ENCODE measurements at places on chromosomes 16 and 17.

DNA sequence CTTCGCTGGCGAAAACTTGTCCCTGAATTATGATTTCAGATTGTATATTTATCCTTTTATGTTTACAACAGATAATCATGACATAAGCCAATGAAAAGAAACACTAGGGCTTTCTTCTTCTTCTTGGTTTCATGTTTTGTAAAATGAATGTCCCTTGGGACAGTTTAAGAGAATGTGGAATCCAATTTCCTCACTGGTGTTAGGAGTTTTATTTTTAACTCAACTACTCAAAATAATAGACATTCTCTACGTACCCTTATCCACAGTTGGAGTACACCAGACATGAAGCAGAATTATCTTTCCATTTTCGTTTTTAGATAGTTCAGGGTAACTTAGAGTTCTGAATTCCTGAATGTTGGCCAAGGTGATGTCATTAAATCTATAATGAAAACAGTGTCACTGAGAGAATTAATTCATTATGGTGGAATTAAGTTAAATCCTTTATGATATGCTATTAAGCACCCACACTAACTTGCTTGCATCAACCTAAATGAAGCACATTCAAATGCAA is 43.4 kb downstream of the IRX6 start:
- DNase-seq, result no peak

GRCh38 chr17:2304931-2305330 is 1.2 kb downstream of the SRR start:
- DNase-seq, result no peak

GRCh38 chr17:55238931-55239297 is 25.8 kb upstream of the HLF start:
- no peak for DNase-seq

DNA sequence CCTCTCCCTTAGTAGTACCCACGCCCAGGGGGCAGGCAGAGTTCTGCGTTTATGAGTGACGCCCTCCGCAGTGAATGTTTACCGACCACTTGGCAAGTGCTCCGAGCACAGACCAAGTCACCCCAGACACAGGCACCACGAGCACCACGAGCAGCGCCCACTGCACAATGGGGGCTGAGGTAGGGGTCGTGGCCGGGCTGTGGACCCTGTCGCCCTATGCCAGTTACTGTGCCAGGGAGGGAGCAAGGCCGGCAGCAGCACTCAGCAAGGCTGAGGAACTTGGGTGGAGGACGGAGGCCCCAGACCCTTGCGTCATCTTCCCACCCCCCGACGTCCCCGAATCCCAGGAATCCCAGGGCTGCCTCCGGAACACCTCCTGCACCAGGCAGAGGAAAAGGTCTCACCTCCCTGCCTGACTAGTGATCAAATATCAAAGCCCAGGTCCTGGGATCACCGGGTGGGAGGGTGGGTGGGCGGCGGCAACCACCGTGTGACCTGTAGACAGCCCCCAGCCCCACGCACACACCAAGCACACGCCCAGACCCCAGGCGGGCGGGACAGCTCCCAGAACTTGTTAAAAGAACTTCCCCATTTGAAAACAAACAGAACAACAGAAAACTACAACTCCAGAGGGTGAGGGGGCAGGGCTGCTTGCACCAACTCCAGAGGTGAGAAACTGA is 5.4 kb downstream of the VASN start:
- DNase-seq, result no peak

DNA sequence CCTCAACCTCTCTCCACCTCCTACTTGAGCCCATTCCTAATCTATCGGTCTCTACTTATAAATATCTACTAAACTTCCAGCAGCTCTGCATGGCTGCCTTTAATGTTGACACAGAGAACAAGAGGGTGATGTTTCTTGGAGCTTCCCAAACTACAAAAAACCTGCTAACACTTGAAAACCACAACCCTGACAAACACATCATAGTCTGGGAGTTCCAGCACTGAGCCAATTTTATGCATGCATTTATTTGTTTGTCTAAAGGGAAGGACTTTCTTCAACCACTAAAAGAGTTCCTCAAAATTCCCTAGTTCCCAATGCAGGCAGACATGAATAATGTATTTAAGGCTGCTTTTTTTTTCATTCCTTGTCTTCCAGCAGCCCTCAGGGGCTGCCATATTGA is 331.8 kb upstream of the XYLT1 start:
- no peak for DNase-seq

DNA sequence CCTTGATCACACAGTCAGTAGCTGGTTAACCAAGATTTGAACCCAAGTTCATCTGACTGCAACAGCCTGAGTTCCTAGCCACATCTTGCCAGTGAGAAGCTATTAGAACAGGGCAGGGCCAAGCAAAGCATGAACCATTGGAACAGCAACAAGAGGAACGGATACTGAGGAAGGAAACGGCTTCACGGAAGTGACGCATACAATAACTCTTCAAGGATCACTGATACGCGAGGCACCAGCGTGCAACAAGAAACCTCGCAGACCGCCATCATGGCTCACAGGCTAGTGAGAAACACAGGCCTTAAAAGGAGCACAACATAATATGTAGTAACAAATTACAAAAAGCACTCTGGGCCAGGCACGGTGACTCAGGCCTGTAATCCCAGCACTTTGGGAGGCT is 114.9 kb downstream of the CDYL2 start:
- DNase-seq, result no peak

DNA sequence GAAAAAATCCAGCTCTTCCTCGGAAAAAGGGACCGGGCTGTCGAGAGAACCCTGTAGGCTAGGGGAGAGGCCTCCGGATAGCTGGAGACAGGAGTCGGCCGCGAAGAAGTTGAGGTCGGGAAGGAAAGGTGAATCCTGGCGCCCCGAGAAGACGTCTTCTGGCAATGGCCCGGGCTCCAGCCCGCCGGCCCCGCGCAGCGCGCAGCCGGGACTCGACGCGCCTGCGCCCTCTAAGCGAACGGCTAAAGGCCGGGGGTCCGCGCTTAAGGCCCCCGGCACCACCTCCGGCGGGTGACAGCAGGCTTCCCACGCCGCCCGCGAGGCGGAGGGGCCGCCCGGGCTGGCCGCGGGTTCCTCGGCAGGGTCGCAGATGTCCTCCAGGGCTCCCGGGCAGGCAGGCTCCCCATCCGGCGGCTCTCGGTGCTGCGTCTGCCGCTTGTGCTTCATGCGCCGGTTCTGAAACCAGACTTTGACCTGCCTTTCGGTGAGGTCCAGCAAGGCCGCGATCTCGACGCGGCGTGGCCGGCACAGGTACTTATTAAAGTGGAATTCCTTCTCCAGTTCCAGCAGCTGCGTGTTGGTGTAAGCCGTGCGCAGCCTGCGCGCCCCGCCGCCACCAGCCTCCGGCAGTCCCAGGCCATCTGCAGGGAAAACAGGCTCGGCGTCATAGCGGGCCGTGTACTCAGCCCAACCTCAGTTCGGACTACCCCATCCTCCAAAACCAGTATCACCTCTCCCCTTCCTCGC is 1.6 kb downstream of the HOXB2 start:
- DNase-seq, result peak; percentile 84

DNA sequence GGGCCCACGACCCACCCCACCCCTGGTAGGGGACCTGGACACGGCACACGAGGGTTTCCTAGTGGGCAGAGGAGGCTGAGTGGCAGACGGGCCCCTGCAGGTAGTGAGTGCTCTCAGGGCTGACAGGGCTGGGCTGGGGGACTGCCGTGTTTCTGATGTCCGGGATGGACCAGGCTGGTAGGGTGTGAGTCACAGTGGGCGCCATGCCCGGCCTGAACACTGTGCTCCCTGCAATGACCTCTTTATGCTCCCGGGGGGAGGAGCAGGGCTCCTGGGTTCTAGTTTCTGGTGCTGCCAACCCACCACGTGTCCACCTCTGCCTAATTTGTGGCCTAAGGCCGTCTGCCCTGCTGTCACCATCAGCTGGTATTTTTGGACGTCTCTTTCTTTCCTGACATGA is 26.3 kb downstream of the ARHGAP23 start:
- no peak for DNase-seq

DNA sequence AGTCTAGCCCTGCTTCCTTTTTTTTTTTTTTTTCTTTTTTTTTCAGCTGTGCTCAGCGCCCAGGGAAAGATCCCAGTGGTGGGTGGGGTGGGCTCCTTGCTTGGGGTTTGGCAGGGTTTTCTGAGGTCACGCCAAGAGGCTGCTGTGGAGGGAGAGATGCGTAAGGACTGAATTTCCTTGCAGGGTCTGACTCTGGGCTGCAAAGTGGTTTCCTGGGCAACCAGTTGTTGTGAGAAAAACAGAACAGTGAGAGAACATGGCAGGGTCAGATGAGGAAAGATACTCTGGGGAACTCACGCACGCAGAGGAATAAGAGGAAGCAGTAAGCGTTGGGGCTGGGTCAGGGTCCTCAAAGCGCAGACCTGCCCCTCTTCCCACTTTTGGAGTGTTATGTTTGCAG is 119.5 kb downstream of the IRF8 start:
- DNase-seq, result peak; percentile 84

- no peak for DNase-seq
These were observed 284 bp upstream of the COPZ2 start for GRCh38 chr17:48037838-48038323.

- DNase-seq, result no peak
These were observed 5.0 kb downstream of the ICAM2 start for GRCh38 chr17:64015447-64015846.

DNA sequence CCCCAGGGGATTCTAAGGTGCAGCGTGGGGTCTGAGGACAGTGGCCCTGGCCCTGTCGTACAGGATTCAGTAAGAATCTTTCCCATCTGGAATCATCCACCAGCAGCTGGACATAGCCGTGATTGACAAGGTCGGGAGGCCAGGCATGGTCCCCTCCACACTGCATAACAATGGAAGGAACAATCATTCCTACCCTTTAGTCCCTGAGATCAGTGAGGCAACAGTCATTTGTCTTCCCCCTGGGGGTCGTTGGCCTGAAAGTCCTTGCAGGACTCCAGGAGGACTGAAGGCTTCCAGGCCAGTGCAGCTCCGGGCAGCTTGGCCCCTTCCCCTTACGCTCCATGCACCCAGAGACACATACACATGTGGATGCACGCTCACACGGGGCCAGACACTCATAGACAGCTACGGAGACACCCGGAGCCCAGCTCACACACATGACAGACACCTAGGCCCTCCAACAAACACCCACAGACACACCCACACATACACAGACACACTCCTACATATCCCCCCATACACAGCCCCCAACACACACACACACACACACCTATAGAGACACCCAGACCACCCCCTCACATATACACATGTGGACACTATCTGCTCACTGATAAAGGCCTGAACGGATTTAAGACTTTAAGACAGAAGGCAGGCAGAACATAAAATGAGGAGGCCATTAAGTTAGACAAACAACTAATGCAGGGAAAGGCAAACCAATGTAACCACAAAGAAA is 42.9 kb downstream of the LITAF start:
- DNase-seq, result no peak

DNA sequence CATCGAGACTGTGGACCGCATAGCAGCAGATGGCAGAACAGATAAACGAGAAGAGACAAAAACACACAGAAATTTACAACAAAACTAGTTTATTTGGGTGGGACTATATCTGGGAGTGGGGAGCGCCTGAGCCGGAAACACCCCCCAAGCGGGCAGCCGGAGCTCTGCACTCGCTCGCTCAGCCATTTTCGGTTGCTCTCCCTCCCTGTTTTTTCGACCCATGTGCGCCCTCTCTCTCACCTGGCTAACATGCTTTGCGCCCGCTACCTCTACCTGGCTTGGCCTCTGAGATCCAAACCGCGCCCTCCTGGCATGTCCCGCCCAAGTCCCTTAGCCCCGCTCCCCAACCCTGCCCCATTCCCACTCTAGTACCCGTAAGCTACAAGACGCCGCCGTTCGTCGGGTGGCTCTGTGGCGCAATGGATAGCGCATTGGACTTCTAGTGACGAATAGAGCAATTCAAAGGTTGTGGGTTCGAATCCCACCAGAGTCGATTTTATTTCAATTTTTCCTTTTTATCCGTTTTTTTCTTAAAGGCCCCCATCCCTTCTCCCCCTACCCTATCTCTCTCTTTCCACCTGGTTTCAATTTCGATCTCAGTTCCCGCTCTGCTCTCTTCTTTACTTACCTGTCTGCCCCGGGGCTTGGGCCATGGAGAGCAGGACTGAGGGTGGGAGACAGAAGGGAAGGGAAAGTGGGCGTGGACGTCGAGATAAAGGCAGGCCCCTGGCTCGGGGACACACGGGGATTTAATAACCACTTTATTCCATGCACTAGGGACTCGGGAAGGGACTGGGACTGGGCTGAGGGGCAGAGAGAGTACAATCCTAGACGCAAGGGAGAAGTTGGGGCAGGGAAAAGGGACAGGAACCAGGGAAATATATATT is 2.4 kb upstream of the ALOXE3 start:
- no peak for DNase-seq

- no peak for DNase-seq
These were observed 2.1 kb upstream of the MMP2 start for GRCh38 chr16:55476625-55477533.

- DNase-seq, result no peak
These were observed 21.9 kb upstream of the LRRC75A start for GRCh38 chr17:16513873-16514272.

- no peak for DNase-seq
These were observed 11.7 kb downstream of the ANKRD11 start for GRCh38 chr16:89478576-89479221.

DNA sequence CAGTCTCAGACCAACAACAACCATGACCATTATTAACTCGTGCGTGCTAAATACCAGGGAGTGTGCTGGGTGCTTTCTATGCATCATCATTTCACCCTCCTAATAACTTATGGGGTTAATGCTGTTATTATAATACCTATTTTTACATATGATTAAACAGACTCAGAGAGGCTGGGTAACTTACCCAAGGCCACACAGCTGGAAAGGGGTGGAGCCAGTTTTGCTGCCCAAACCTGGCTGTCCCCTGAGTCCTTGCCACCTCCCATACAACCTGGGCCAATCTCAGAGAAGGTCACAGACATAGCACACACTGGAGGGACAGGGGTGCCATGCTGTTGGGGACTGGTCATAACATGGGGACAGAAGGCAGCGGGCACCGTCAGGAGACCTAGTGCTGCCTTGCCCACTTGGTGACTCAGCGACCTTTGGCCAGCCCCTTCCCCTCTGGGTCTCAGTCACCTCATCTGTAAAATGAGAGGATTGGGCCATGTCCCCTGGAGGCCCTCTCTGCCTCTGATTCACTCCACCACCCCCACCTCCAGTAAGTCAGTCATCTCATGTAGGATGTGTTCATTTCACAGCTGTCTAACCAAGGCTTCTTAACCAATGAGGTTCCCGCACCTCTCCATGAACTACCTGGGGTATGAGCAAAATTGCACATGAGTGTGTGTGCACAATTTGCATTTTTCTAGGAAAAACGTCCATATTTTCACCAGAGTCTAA is 11.4 kb upstream of the FADS6 start:
- DNase-seq, result no peak

GRCh38 chr17:49901460-49902331 is 53.8 kb upstream of the TAC4 start:
- DNase-seq, result no peak

DNA sequence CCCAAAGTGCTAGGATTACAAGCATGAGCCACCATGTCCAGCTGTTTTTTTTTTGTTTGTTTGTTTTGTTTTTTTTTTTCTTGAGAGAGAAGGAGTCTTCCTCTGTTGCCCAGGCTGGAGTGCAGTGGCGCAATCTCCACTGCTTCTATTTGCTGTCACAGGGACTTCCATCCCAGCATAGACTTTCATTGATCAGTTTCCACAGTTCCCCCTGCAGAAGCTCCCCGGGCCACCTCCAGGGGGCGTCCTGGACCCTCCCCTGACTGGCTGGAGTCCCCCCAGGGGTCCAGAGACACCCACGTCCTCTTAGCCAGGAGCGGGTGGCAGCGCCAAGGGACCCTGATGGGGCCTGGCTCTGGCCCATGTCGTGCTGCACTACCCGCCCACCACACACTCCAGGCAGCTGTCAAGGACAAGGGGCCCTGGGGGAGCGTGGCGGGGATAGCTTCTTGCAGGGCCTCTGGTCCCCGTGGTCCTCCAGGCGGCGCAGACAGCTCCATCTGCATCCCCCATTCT is 3.1 kb upstream of the NPW start:
- DNase-seq, result no peak
